ENCODE measurements at places on chromosomes 2 and 18.
A peak's percentile ranks its signal among the peaks of the same experiment; 100 is the strongest.

DNA sequence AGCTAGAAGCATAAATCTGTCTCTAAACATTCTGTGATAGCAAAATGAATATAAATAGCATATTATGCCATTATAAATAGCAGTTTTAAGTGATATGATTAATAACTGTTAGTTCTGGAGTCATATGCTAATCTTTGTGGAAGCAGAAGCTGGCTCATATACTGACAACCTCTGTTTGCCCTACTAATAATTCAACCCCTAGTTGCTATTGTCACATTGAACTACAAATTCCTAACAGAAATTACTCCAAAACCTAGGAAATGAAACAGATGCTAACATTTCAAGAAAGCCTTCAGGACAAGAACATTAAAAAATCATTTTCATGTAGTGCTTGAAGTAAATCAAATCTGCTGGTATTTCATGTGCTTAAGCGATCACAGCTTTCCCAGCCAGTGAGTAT lies 28.2 kb downstream of the CALCRL start:
- peak; percentile 24 for DNase-seq

DNA sequence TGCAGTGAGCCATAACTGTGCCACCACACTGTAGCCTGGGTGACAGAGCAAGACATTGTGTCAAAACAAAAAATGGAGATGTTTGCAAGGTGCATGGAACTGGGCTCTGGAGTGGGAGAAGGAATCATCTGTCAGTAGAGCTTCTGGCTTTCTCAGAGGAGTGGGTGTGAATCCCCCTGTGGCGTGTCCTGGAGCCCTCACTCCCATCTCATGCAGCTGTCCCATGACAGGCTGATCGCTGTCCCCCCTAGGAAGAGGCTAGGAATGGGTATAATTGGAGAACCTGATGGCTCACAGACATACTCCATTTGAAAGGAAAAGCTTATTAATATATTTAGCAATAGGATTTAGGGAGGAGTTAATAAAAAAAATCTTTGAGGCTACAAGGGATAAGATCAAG lies 125.8 kb upstream of the EPB41L3 start:
- DNase-seq, result no peak

GRCh38 chr2:219570924-219571310 lies 422 bp downstream of the OBSL1 start:
- peak; percentile 40 for DNase-seq

- DNase-seq, result peak; percentile 45
Measured at GRCh38 chr2:187310701-187311100, 137.4 kb downstream of the CALCRL start.

DNA sequence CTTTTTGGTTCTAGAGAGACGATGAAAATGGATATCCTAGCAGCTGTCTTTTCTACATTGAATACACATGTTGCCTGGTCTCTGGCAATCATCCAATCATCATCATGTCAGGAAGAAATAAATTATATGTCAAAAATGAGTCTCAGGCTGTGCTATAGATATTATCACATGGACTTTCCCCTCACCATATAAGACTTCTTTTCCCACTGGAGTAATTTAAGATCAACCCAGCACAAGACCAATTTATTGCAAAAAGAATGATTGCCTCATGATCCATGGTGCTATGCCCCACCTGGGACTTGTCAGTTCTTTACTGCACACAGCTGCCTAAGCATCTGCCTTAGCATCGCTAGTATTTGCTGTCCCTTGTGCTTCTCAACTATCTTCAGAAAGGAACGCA lies 783.7 kb upstream of the TMEFF2 start:
- peak; percentile 14 for DNase-seq

Data from brain (organoid and tissue), 16 donors.